ENCODE measurements at places on chromosomes 16 and 17. TPM values are rescaled to one million over a fixed set of nuclear protein-coding genes. Genes with fewer than 3 reads are reported as not detected.

The C16orf96 gene
- not detected for total RNA-seq

The PLXDC1 gene
- not detected for total RNA-seq

The AIPL1 gene
- not detected for total RNA-seq

The CTRB1 gene
- total RNA-seq = not detected

The CTCF gene
- 13.4 TPM for total RNA-seq

The ADORA2B gene
- 18.4 TPM for total RNA-seq

The RNF157 gene
- 0.05 TPM for total RNA-seq

The TTYH2 gene
- total RNA-seq = 3.6 TPM

The PABPN1L gene
- total RNA-seq = not detected

The PRAC2 gene
- not detected for total RNA-seq

The HBA2 gene
- total RNA-seq = not detected

The TPSAB1 gene
- not detected for total RNA-seq
